Stimulated activated naive B cell treated with anti-CD40 and anti-IgM and Interleukin-4, amounts not matched to agents 10 μg/mL and 1 μg/mL and 100 μg/mL, for 72 hours (primary cell): ENCODE measurements at places on chromosomes 5 and 9.

DNA sequence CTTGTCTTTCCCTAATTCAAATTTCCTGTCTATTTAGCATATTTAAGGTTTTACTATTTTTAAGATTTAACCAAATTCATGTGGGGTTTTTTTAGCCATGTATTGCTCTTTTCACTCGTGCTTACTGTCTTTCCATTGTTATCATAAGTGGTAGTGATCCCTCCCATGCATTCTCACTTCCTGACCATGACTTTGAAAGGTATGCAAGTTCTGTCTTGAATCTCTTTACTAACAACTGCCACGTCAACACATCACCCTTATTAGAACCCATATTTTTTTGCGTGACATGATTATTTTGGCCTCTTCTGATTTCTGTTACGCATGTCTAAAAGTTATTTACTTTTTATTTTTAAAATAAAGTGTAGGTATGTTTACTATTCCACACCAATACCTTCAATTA, 94.7 kb upstream of the CDH6 start:
- DNase-seq: no peak

- no peak for DNase-seq
Measured at GRCh38 chr5:7960142-7960541, 91.2 kb downstream of the MTRR start.

DNA sequence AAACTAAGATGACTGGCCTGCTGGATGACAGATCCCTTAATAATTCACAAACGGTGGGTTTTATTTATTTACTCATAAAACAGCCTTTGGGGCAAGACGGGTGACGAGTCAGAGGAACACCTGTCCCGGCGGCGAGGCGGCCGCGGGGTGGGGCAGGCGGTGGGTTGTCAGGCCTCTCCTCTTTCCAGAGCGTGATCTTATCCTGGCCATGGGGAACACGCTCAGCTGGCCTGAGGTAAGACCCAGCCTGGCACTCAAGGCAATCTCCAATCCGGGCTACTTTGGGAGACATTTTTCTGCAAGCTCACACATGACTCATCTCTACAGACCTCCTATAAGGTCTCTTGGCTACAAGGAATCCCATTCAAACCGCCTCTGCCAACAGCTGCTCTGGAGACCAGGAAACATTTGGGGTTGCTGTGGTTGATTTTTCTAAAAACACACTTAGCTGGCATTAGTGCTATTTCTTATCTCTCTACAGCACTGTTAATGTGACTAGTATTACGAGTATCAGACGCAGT, 6.3 kb downstream of the RAPGEF1 start:
- no peak for DNase-seq

- DNase-seq: no peak
Measured at GRCh38 chr9:127633216-127633862, 21.3 kb downstream of the STXBP1 start.

GRCh38 chr9:103839197-103839596, 254.9 kb upstream of the SMC2 start:
- no peak for DNase-seq
